ENCODE measurements at places on chromosomes 2 and 18. TPM values are rescaled to one million over a fixed set of nuclear protein-coding genes. Genes with fewer than 3 reads are reported as not detected.
A peak's percentile ranks its signal among the peaks of the same experiment; 100 is the strongest.

GRCh38 chr2:48530033-48530811 lies at the start of gene STON1:
Gene STON1 (plus strand): TSS chr2:48530154. CDS start chr2:48580634, 50,480 bp downstream.
- DNase-seq: no peak

- DNase-seq: no peak
Measured at GRCh38 chr2:215884451-215885087, 128.8 kb downstream of the MREG start.

DNA sequence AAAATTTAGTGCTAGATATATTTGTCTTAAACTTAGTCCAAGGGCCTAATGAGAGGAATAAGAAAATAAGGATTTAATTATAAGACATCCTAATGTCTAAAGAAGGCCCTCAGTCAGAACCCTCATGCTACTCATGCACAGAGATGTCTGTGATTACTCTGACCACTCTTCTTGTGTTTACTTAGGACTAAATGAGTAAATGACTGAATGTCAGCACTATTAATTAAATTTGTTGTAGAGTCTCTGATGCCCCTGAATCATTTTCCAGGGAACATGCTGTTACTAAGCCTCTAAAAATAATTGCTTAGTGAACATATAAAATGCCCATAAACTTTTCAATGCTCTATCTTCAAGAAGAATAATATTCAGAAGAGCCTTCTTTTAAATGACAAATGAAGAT lies 32.4 kb downstream of the GULP1 start:
- no peak for DNase-seq

DNA sequence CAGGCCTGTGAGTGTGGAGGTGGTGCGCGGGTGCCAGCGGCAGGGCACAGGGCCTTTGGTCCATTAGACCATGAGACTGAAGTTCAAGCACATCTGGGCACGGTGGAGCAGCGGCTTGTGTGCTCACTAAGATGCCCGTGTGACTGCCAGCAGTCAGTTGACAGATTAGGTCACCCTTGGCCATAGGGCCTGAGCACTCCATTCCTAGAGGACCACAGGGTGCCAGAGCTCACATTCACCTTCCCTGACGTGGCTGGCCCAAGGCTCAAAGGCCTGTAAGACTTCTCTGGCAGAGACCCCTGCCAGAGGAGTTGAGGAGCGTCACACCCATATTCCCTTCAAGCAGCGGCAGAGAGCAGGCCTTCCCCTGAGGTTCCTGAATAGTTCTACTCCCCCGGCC lies 650 bp downstream of the LHCGR start:
- no peak for DNase-seq

GRCh38 chr2:212892193-212892592 lies 259.2 kb downstream of the IKZF2 start:
- DNase-seq: peak; percentile 65

GRCh38 chr2:206572725-206573124 lies 69.6 kb upstream of the FAM237A start:
- DNase-seq: no peak

DNA sequence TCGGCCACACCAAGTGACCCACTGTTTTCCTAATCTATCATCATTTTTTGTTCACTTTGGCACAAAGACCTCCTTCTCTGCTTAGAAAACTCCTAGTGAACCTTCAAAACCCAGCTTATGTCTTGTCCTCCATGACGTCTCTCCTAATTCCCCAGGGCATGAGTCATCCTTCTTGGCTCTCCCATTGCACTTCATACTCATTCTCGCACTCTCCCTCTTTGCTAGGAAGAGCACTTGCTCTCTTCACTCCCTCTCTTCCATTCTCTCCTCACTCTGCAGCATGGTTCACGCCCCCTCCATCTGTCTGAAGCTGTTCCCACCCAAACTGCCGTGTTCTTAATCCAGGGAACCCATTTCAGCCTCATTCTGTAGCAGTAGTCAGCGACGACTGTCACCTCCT lies 103.9 kb downstream of the MRO start:
- no peak for DNase-seq

GRCh38 chr2:178114462-178114861 lies 2.2 kb downstream of the RBM45 start:
- DNase-seq: no peak

GRCh38 chr18:23816740-23817139 lies 127.5 kb downstream of the LAMA3 start:
- DNase-seq: no peak

- peak; percentile 32 for DNase-seq
Measured at GRCh38 chr18:31230495-31230894, 67.8 kb upstream of the DSC1 start.

- DNase-seq: no peak
Measured at GRCh38 chr2:183011743-183012142, 26.5 kb downstream of the NCKAP1 start.

GRCh38 chr2:98457045-98457696 lies 12.5 kb downstream of the INPP4A start:
- no peak for DNase-seq

GRCh38 chr2:30161929-30162706 lies 15.3 kb downstream of the YPEL5 start:
- no peak for DNase-seq

DNA sequence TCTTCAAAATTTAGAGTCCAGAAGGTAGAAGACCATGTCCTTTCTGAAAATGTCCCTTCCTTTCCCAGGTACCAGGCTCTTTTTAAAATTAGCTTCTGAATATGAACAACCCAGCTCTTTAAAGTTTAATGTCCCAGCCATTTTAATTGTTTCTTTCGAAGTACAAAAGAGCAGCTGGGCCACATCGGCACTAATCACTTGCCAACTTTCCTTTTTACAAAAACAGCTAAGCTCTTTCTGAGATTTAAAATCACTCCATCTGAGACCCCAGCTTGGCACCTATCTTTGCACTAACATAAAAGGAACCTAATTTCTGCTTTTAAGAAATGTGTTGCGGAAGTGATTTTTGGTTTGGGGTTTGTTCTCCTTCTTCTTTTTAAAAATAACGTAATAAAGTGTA lies 2.6 kb downstream of the BOD1L2 start:
- DNase-seq: no peak

- DNase-seq: no peak
Measured at GRCh38 chr2:190190507-190191162, 128.1 kb upstream of the MSTN start.

DNA sequence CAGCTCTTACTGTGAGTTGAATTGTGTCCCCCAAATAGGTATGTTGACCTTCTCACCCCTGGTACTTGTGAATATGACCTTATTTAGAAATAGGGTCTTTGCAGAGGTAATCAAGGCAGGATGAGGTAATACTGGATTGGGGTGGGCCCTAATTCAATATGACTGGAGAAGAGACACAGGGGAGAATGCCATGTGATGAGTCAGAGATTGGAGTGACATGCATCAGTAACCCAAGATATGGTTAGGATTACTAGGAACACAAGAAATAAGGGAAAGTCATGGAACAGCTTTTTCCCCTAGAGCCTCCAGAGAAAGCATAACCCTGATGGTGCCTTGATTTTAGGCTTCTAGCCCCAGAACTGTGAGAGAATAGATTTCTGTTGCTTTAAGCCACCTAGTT lies 37.0 kb upstream of the ATP5MC3 start:
- DNase-seq: no peak

DNA sequence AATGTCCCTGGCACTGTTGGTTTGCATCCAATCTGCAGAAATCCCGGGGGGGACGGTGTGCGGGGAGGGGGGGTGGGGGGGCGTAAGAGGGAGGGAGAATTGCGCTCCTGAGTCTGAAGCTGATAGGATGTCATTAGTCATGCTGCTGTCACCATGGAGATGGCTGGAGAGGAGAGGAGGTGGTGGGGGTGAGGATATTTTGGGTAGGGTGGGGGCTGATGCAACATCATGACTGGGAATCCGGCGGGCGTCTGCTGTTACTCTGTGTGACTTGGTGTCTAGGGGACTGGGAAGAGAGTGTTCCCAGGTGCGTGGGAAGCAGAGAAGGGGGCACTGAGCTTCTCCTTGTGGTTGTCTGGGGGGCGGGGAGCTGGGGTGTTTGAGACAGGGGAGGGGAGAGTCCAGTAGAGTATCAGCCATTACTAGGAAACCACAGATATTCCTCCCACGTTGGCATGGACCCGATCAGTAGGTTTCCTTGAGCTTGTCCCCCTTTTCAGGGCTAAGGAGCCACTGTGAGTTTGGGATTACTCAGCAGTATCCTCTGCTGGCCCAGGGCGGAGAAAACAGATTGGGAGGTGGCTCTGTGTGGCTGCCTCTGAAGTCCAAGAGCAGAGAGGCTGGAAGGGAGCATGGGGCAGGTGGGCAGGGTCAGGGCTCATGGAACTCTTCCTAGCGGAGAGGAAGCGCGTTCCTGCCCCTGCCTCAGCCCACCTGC lies 18.9 kb downstream of the TET3 start:
- no peak for DNase-seq

DNA sequence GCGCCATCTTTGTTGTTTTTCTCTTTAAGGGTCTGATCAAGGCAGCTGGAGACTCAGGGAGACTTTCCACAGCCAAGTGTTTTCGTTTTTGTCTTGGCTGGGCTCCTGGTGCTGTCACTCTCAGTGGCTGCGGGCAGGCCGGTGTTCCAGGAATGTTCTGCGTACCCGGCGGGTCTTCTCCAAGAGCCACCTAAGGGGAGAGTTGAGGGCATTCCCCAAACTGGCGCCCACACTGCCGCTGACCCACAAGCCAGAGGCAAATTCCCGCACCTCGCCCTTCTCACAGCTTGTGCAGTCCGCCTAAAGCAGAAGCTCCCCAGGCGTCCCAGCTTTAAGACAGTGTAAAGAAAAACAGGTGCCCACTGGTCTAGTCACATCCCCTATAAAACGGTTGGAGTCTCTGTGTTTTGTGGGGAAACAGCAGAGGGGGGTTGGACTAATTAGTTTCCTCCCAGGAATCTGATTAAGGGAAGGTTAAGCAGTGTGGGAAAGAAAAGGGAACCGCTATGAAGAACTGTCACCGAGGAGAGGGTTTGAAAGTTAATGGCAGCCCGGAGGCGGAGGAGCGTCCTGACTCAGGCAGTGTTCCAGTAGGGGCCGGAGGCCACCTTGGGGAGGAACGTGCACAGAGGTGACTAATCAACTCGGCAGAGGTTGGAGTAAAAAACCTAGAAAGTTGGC lies 224.5 kb downstream of the SLC4A3 start:
- no peak for DNase-seq

DNA sequence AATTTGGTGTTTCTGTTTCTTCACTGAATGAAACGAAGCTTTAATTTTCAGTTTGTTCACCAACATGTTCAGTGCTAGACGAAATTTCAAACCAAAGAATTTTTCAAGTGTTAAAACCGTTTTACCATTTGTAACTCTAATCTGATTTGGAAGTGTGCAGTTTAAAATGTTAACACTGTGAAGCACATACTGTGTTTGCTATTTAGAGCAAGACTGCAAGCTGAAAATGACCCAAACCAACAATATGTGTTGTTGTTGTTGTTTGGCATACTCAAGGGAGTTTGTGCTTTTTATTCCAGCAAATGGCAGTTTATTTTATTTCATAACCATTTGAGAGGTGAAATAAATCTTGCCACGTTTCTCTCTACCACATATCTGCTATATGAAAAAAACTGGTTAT lies 128.4 kb upstream of the CDH7 start:
- no peak for DNase-seq

- no peak for DNase-seq
Measured at GRCh38 chr2:159880729-159881128, 82.7 kb upstream of the CD302 start.

DNA sequence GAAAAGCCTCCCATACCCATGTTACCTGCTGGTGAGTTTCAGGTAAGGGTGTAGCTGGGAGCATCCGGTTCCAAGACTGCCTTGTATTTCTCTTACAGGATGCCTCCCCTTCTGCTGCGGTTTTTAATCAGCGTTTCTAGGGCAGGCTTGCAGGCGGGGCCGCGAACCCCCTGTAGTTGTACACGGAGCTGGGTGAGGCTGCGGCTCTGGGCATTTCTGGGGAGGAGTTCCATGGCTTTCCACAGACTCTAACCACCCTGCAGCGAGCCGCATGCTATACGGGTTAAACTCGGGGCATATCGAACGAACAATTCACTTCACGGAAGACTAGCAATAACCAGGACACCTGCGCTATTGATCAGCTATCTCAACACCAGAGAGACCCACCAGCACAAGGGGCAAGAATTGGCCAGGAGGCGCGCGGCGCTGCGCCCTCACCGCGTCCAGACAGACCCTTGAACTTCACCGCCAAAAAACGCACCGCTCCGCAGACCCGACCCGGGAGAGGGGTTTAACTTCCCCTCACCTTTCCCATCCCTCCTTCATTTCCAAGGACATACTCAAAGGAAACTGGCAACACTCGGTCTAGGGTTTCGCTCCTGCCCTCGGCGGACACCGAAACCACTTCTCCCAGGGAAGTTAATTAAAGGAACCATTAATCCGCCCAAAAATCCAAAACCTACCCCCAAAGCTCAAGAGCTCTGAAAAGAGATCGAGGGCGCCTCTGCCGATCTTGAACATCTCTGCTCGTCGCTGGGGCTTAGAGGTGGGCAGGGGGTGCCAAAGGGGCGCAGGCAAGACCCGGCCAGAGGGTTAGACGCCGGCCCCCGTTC lies 909 bp downstream of the TGFA start:
- peak; percentile 73 for DNase-seq

DNA sequence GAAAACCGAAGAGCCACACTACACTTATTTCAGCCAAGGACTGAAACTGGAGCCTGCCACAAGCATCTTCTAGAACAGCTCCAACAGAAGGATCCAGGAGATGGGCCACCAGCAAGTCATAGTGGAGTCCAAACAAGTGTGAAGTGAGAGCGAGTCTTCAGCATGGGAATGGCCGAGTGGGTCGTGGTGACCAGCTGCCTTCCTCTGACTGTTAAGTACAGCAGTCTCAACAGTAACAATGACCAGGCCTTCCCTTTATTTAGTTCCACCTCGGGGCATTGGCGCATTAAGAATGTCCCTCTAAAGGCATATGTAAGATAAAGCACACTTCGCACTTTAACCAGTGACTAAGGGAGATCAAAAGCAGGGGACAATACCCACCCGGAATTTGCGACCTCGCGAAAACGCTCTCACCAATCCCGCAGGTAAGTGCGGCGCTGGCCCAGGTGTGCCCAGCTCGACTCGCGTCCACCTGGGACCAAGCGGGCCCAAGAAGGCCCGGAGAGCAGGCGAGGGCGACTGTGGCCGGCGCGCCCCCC lies 1.1 kb downstream of the L3MBTL4 start:
- no peak for DNase-seq

GRCh38 chr2:86788881-86789686 lies 1.6 kb downstream of the CD8A start:
- no peak for DNase-seq

- no peak for DNase-seq
Measured at GRCh38 chr2:23656597-23656973, 270.3 kb downstream of the ATAD2B start.

The NTSR2 gene
- total RNA-seq: not detected

The GPR75 gene
- 1.4 TPM for total RNA-seq

The ZNF521 gene
- 0.21 TPM for total RNA-seq

The MYL12B gene
- 484 TPM for total RNA-seq

The C2orf80 gene
- total RNA-seq: not detected

The NDC80 gene
- total RNA-seq: 19.4 TPM

The TLX2 gene
- not detected for total RNA-seq

The LIMS2 gene
- 30.6 TPM for total RNA-seq

The COX7A2L gene
- 89.7 TPM for total RNA-seq

The KCNJ3 gene
- total RNA-seq: 2.3 TPM

The DSC2 gene
- 4.9 TPM for total RNA-seq

The RNF152 gene
- total RNA-seq: not detected

The GRB14 gene
- 15.9 TPM for total RNA-seq

The SLC35G4 gene
- not detected for total RNA-seq

The REG1B gene
- total RNA-seq: not detected

Data from HT-29 (cell line).